ENCODE measurements at places on chromosomes 4 and X. TPM values are rescaled to one million over a fixed set of nuclear protein-coding genes. Genes with fewer than 3 reads are reported as not detected.

USP26 gene
- total RNA-seq, result not detected

OPRPN gene
- total RNA-seq, result not detected

F8A3 gene
- total RNA-seq, result 32.8 TPM

USP53 gene
- total RNA-seq, result 54.6 TPM

DACH2 gene
- total RNA-seq, result 0.33 TPM

CFAP299 gene
- total RNA-seq, result 1.3 TPM

LEF1 gene
- 24.3 TPM for total RNA-seq

GRPR gene
- 0.67 TPM for total RNA-seq

ACOX3 gene
- 43.7 TPM for total RNA-seq

LNX1 gene
- 34.3 TPM for total RNA-seq

ARMCX2 gene
- 97.0 TPM for total RNA-seq

POF1B gene
- 2.1 TPM for total RNA-seq

KDM6A gene
- total RNA-seq, result 52.6 TPM

RHOH gene
- 1.6 TPM for total RNA-seq

CXCL6 gene
- total RNA-seq, result not detected

ANXA5 gene
- 335 TPM for total RNA-seq

Measured in thyroid gland (tissue), 4 donors.